ENCODE measurements at places on chromosomes 11 and 22. TPM values are rescaled to one million over a fixed set of nuclear protein-coding genes. Genes with fewer than 3 reads are reported as not detected.

The HYOU1 gene
- 51.4 TPM for total RNA-seq

The MMP12 gene
- 0.07 TPM for total RNA-seq

The NCR3LG1 gene
- total RNA-seq, result 2.3 TPM

The PPFIBP2 gene
- 12.4 TPM for total RNA-seq

All from A549 treated with DMSO at 1 μM for 4 hours (cell line).